Fibroblast of the conjunctiva (primary cell): ENCODE measurements at places on chromosomes 3 and 15.
A peak's percentile ranks its signal among the peaks of the same experiment; 100 is the strongest.

- no peak for DNase-seq
Observed at GRCh38 chr3:123291404-123291803, 89.7 kb downstream of the SEC22A start.

- DNase-seq: no peak
Observed at GRCh38 chr15:50128266-50128665, 9.2 kb upstream of the ATP8B4 start.

GRCh38 chr3:130428871-130429712, 83.6 kb downstream of the COL6A5 start:
- DNase-seq: no peak

- DNase-seq: peak; percentile 51
Observed at GRCh38 chr3:99967796-99968195, 146.5 kb downstream of the FILIP1L start.

GRCh38 chr3:143266927-143267326, 147.4 kb downstream of the CHST2 start:
- DNase-seq: no peak

GRCh38 chr3:107227091-107227490, 150.1 kb upstream of the CCDC54 start:
- no peak for DNase-seq

- no peak for DNase-seq
Observed at GRCh38 chr15:65833501-65834205, 35.6 kb upstream of the RAB11A start.

GRCh38 chr3:135908225-135908624, 57.3 kb upstream of the PPP2R3A start:
- no peak for DNase-seq

GRCh38 chr15:57541805-57542504, 49.7 kb upstream of the MYZAP start:
- DNase-seq: peak; percentile 59

DNA sequence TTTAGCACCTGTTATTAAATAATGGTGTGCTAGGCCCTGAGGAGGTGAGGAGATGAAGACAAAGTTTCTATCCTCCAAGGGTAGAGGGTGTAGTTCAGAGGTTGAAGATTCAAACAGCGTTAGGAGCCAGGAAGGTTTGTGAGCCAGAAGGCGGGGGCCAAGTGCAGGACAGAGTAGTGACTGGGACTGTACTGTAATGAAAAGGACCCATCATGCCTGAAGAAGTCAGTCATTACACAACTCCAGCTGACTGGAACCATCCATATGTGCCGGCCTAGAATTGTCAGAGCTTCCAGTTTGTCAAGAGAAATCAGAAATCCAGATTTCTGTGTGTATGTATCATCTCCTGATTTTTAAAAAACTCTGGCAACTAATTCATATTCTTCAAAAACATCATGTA, 54.8 kb downstream of the FILIP1L start:
- no peak for DNase-seq

DNA sequence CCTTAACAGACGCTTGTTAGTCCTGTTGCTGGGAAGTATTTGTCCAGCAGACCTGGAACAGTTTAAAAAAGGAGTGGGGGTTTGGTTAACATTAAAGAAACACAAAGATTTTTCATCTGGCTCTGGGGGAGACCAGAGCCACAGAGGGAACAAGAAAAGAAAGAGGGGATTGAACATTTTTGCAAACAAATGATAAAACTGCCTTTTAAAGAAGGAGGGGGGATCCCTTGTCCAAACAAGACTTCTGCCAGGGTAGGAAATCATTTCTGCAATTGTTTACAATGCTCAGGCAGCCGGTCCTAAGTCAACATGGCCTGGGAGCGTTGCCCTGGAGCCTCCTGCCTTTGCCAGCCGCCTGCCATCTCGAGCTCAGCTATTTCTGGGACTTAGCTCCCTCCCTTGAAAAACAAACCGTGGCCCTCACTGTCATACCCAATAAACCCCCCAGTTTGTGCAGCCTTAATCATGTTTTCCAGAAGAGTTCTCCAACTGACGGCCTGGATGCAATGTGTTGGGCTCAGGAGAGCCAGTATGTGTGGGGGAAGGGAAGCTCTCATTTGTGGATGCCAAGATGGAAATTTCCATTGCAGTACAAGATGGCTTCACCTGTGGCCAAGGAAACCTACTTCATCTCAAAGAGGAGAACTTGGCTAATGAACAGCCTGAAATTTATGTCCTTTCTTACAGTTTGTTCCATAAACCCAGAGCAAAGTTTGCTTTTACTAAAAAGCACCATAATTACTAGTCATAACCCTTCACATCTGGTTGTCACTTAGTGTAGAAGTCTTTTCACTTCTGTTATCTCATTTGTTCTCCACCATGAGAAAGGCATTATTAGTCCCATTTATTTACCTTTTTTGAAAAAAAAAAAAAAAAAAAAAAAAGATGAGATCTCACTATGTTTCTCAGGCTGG, 75.9 kb upstream of the RNU6-1 start:
- DNase-seq: no peak

- DNase-seq: no peak
Observed at GRCh38 chr3:31476209-31476608, 56.5 kb upstream of the STT3B start.

- DNase-seq: peak; percentile 65
Observed at GRCh38 chr15:41465822-41466421, 27.8 kb upstream of the ITPKA start.

DNA sequence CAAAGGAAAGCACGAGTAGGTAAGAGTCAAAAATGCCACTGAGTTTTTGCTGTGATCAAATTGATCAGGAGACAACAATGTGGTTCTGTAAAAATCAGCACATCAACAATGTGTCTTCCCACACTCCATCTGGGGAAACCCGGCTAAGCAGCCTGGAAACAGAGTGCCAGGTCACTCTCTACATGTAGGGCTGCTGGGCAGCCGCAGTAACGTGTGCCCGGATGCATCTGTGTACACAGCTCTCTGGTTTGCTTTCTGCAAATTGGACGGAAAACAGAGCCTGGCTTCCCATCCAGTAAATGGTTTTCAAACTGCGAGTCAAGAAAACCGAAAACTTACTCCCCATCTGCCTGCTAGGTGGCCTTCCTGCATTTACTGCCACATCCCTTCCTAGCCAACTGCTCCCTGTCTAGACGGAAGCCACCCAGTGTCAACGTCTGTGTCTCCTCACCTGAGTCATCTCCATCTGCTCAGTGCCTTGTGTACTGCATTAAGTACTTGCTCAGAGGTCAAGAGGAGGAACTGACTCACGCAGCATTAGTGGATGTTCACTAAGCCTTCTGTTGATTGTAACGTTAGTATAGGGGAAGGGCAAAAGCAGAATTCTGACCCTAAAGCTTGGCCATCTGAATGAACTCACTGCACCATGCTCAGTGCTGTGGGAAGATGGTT, 124.1 kb downstream of the TJP1 start:
- DNase-seq: no peak
